ENCODE measurements at places on chromosomes 5 and 9.

GRCh38 chr5:149796030-149796429 is 65.9 kb downstream of the PPARGC1B start:
- no peak for DNase-seq

GRCh38 chr9:87670572-87671264 is 55.2 kb upstream of the CTSL start:
- DNase-seq, result no peak

DNA sequence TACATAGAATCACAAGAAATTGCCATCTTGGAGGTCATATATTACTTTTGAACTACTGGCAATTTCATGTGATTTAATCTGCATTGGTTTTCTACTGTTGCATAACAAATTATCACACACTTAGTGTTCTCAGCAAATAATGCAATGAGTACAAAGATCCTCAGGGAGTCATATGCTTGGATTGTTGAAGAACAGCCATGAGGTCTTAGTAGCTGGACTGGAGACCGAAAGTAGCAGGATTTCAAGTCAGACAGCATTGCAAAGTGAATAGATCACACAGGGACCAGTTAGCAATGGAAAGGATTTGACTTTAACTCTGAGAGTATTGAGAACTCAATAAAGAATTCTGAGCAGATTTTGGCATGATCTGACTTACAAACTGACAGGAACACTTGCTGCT is 32.2 kb upstream of the FRMD3 start:
- DNase-seq, result no peak

- DNase-seq, result no peak
These were observed 138.1 kb upstream of the DMRT1 start for GRCh38 chr9:703392-703791.

DNA sequence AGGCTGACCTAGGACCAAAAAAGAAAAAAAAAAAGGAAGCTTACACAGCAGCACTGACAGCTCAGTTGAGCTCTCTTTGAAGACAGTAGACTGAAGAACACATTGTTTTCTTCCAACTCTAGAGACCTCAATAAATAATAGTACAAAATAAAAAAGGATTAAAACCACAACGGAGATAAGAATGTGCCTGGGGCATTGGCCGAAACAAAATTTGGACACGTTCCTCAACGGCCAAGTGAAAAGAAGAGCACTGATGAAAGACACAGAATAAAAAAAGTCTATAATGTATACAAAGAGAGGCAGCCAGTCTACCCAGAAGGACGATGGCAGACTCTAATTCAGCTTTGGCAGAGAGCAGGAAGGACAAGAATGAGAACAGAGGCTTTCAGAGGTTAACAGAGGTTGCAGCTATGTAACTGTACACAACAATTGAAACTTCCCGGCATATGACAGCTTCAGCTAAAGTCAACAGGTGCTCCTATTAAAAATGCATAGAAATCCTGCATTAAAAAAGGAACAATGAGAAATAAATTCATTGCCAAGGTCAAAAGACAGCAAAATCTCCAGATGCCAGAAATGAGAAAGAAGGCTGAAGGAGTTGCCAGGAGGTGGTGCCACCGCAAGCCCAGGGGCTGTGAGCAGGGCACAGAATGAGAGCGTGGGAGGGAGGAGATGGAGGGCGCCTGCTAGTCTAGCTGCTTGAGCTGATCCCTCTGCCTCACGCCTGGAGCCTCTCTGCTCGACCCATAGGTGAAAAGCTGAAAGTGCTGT is 113.9 kb downstream of the DCP2 start:
- DNase-seq, result no peak

- no peak for DNase-seq
These were observed 45.6 kb downstream of the PIK3R1 start for GRCh38 chr5:68261169-68261568.

DNA sequence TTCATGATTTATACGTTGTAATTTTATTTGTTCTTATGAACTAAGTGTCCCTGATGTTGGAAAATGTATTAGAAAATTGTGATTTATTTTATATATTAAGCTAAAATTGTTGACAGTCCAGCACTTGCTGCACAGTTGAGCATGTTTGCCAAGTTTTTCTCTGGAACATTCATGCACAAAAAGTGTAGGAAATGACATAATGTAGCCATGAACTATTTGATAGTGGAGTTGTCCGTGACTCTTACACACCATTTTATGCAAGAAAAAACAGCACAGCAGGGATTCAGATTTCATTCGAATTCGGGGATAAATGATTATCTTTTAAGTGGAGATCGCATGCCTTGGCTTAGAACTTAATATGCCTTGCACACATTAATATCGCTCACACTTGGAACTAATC is 708.6 kb upstream of the WWC1 start:
- DNase-seq, result no peak

DNA sequence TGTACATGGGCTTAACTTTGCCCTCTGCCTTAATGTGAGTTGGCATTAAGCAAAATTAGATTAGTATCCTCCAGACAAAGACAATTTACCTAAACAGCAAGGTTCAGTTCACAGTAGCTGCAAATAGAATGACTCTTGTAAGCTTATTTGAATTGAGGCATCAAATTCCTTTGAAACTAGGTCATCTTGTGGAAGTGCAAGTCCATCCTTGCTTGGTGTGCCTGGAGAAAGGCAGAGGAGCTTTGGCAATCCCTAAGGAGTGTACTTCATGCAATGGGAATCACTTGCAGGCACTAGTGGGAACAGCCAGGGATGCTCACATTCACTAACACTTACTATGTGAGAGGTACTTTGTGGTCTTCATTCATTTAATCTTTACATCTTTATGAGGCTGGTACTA is 118.3 kb downstream of the DRD1 start:
- no peak for DNase-seq

DNA sequence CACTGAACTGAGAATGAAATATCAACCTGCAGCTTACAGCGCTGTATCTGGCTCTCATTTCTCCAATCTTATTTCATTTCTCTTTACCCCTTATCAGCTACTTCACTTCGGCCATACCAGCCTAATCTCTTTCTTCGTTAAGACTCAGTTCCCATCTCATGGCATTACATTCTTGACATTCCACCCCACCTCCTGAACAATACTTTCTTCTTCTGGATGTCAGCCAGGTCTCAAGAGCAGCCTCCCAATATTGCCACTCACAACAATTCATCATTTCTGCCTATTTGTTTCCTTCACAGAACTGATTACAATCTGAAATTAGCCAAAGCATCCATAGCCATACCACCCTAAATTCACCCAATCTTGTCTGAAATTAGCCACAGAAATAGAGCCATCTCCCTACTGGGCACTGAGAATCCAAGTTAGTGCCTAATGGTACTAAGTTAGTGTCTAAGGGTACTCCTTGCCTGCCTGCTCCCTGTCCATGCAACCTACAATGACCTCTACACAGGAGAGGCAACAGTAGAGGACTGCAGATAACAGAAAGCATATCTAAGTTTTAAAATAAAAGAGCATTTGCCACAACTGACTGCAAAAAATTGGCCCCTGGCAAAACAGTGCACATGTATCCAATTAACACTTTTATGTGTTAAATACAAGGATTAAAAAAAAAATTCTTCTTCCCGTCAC is 35.2 kb downstream of the SETX start:
- DNase-seq, result no peak

DNA sequence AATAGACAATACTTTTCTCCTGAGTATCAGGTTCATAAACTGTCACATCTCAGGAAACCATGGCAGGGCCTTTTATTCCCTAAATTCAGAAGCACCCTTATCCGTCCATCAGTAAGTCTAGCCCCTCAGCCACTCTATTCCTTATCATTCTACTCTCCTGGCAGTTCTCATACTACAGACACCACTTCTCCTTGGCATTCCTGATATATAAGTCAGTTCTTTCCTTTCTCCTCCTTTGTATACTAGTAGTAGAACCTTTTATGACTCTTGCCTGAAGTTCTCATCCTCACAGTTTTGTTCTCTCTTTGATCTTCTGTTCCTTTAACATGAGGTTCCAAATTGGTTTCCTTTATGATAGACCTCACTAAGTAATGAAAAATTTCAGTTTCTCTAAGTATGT is 29.3 kb downstream of the GRAMD2B start:
- no peak for DNase-seq

DNA sequence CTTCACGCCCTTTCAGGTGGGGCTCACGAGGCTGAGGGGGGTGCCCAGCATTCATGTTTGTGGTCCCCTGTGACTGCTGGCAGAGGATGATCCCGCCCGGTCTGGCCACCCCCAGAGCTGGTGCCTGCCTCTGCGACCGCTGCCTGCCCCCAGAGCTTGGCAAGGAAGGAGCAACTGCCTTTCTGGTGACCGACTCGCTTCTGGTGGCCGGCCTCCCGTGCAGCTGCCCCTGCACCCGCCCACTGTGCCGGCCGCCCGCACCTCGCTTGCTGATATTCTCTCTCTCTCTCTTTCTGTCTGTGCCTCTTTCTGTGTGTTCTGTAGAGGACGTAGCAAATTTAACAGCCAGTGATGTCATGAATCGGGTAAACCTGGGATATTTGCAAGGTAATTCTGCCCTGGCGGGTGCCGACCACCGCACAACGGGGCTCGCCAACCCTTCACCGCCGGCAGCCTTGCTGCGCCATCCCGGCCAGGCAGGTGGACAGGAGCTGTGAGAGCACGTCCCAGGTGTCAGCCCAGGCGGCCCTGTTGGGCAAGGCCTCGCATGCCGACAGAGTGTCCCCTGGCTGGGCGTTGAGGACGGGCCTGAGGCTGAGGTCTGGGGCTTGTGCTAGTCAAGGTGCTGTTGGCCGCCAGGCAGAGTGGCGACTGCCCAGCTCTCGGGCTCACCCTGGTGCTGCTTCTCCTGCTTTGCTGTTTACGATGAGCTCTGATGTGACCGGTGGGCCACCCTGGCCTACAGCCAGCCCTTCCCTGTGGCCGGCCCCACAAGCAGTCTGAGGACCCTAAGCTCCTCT is 86.0 kb downstream of the KCNT1 start:
- no peak for DNase-seq

GRCh38 chr9:26657958-26658357 is 234.6 kb downstream of the CAAP1 start:
- DNase-seq, result no peak

DNA sequence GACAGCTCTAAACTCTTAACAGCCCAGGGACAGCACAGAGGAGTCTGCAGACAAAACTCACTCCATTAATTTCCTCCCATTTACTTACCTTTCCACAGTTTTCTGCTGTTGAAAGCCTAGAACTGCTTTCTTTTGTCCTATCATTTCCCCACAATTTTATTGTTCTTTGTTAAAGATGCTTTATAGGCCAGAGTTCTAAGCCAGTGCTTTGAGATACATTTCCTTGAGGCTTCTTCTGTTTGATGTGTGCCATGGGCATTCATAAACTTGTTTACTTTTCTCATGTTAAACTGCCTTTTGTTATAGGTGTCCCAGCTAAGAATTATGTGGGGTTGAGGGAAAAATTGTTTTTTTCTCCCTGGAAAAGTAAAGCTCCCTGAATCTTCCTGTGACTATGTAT is 25.9 kb upstream of the SUB1 start:
- no peak for DNase-seq

GRCh38 chr5:40437452-40437861 is 242.3 kb upstream of the PTGER4 start:
- DNase-seq, result no peak

DNA sequence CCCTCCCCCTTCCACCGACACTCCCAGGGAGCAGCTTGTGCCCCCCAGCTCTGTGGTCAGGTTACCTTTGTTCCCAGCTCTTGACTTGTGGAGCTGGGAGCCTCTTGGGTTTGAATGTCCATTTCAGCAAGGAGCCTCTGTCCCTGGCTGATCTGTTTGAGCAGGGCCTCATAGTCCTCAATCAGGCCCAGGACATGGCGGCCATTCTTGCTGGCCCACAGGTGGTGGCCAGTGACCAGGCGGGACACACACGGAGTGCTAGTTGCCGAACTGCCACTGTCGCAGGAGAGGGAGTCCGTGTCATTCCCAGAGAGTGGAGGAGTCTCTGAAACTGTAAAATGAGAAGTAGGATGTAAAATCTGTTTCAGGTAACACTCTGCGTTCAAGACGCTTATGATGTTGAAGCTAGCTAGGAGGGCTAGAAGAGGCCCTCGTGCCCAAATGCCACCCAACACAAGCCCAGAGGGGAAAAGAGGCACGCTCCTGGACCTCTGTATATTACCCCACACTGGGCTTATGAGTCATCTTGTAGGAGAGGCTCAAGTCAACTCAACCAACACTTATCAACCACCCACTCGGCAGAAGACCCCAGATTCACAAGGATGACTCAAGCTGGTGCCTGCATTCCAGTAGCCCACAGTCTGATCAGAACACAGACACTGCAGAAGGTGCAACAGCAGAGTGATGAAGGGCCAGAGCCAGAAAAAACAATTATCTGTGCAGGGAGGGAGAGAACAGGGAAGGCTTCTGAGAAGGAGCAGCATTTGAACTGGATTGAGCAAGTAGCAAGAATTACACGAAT is 177.0 kb downstream of the CDK5RAP2 start:
- DNase-seq, result peak; percentile 94

- peak; percentile 44 for DNase-seq
These were observed 1.0 kb downstream of the FOXE1 start for GRCh38 chr9:97853844-97854695.

GRCh38 chr9:99142275-99142674 is 37.4 kb downstream of the TGFBR1 start:
- DNase-seq, result no peak

GRCh38 chr5:90802474-90803317 is 244.1 kb downstream of the ADGRV1 start:
- peak; percentile 43 for DNase-seq

DNA sequence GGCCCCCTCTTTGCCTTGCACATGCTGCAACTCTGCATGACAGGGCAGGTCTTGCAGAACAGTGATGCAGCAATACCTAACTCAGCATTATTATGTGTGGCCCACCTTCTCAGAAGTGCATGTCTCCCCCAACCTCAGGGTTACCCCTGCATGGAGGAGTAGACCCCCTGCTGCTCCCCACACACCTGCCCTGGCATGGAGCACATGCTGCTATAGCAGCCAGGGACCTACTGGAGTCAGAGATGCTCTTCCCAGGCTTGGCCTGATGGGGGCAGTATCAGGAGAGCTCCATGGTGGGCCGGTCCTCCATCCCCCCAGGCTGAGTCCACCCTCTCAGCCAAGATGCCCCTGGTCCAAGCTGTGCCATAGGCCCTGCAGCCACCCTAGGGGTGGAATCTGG is 13.2 kb upstream of the BOD1 start:
- no peak for DNase-seq

DNA sequence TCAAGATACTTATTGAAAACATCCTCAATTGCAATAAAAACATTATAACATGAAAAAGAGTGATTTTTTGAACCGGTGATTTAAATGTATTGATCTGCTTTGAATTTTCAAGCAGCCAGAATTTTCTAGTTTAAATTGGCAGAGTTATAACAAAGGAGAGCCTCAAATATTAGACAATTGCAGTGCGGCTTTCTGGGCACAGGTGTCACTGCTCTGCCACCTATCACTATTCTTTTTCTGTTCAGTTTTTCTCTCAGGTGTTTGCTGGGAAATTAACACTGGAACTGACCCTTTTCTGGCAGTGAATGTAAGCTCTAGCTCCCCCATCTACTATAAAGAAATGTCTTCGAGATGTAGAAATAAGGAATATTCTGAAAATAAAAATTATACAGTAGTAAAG is 23.0 kb downstream of the ZBED3 start:
- DNase-seq, result no peak
